Pulmonary artery endothelial cell (primary cell): ENCODE measurements at places on chromosomes 2 and 18. TPM values are rescaled to one million over a fixed set of nuclear protein-coding genes. Genes with fewer than 3 reads are reported as not detected.

- no peak for DNase-seq
Measured at GRCh38 chr2:45278365-45279078, 269.3 kb upstream of the SIX2 start.

Gene MAPK4
- not detected in 2 replicates for total RNA-seq

DNA sequence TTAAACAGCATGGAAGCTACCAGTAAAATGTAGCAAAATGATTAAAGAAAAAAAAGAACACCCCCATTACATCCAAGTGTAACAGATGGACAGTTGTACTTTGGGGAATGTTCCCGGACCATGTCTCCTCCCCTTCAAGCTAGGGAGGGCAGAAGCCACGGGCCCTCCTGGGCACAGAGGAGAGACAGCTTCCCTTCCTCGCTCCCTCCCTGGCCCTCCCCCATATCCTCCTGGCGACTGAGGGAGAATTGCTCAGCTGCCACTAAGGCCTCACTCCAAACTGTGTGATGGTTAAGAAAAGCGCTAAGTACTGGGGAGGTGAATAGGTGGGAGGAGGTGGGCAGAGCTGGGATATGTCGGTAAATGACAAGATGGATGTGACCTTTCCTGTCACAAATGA lies 358.0 kb downstream of the HRH4 start:
- no peak for DNase-seq

Gene COL3A1
- total RNA-seq, result 0.92 and 7.3 TPM in 2 replicates

DNA sequence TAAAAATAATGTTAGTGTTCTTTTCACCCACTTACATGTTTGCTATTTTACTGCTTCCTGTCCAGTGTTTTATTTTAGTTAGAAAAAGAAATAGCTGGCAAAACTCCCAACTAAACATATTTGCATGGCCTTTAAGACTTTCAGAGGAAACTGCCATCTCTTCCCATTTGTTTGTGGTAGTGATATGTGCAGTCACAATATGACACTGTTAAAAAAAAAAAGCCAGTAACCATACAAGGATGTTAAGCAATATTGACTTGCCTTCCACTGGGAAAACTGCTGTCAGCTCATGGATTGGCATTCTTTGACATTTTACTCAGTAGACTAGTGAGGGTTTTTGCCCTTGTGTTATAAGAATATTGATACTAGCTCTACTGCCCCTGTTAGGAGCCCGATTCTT lies 29.1 kb downstream of the XIRP2 start:
- no peak for DNase-seq

GRCh38 chr18:48545757-48546321 lies 7.0 kb downstream of the CTIF start:
- peak; percentile 82 for DNase-seq

- DNase-seq, result no peak
Measured at GRCh38 chr2:30960213-30960612, 153.0 kb upstream of the CAPN13 start.

DNA sequence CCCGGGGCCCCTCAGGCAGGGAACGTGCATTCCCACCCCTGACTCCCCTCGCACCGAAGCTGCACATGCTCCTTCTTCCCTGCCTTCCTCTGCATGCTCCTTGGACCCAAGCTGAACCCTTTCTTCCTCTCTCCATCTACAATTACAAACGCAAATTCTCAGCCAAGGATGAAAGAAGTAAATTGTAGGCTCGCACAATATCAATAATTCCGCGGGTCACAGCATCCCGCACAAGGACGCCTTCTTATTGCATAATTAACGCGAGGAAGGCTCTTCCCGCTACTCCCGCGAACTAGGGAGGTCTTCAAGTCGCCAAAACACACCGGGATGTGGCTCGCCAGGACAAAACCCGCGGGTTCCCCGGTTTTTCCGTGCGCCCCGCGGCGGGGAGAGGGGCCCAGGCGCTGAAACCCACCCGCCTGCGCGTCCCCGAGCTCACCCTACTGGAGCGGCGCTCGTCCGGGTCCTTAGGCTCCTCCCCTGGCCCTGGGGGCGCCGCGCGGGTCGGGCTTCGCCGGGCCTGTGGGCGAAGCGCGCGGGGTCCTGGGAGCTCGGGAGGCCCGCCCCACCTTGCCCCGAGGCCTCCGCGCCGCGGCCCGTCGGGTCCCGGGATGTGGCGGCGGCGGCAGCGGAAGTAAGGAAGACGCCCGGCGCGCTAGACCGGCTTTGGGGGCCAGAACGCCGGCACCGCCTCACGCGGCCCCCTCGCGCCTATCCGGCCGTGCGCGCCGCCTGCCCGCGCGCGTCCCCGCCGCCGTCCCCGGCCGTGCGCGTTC lies at the start of gene CHST10:
Gene CHST10, minus strand, starts transcription at position 734 of the 776 bp plus-strand sequence. CDS start 10,993 bp downstream, outside the sequence.
- no peak for DNase-seq

DNA sequence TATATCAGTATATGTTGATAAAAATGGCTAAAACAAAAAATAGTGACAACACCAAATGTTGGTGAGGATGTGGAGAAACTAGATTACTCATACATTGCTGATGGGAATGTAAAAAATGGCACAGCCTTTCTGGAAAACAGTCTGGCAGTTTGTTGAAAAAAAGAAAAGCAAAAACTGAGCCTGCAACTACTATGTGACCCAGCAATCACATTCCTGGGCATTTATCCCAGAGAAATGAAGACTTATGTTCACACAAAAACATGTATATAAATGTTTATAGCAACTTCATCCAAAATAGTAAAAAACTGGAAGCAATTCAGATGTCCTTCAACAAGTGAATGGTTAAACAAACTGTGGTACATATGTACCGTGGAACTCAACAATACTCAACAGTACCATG lies 7.5 kb upstream of the KDSR start:
- no peak for DNase-seq

DNA sequence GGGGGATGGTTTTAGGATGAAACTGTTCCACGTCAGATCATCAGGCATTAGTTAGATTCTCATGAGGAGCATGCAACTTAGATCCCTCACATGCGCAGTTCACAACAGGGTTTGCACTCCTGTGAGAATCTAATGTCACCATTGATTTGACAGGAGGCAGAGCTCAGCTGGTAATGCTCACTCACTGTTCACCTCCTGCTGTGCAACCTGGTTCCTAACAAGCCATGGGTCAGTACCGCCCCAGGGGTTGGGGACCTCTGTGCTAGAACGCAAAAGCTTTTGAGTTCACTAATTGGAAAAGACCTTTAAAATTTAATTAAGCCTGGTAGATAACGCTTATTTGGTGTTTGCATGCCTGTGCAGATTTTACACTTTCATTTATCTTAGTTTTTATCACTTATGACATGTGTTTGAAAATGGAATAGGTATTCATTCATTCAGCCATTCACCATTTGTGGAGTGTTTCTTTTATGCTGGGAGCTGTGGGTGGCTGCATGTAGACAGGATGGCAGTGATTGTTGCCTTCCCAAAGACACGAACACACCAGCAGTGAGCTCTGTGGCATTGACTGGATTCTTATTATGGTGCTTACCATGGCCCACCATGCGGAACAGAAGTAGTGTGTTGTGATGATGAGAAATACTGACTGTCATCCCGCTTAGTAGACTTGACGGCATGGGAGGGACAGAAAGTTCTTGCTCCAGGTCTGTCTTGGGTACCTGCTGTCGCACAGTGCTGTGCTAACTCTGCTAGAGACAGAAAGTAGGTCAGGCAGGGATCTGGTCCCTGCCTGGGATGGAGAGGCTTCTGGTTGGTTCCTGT lies 6.4 kb downstream of the RAB31 start:
- no peak for DNase-seq

Gene TMEFF2
- total RNA-seq, result 0.04 TPM in 1 of 2 replicates, not detected in the other

GRCh38 chr2:161662373-161662772 lies 38.2 kb downstream of the SLC4A10 start:
- no peak for DNase-seq

Gene IL18RAP
- total RNA-seq, result under 0.01 TPM in 1 of 2 replicates, not detected in the other

DNA sequence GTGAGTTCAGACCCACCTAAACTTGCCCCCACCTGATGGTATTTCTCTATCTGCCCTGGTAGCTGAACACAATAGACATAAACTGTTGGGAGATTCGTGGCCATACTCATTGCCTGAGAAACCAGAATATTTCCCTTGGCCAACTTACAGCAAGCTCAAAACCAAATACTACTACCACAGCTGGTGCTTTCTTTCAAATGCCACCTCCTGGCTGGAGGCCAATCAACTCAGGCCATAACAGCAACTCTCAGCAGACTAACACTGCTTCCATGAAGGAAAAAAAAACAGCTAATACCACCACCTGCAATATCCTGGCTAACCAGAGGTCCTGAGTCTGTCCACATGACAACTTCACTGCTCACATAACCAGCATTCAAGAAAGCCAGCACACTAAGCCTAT lies 373.1 kb downstream of the CMPK2 start:
- no peak for DNase-seq

GRCh38 chr2:169189132-169189531 lies 119.8 kb downstream of the DHRS9 start:
- DNase-seq, result no peak

Gene CRYBA2
- not detected in 2 replicates for total RNA-seq

- DNase-seq, result no peak
Measured at GRCh38 chr2:236261452-236261851, 2.8 kb downstream of the ASB18 start.

Gene CD8A
- total RNA-seq, result not detected in 2 replicates

DNA sequence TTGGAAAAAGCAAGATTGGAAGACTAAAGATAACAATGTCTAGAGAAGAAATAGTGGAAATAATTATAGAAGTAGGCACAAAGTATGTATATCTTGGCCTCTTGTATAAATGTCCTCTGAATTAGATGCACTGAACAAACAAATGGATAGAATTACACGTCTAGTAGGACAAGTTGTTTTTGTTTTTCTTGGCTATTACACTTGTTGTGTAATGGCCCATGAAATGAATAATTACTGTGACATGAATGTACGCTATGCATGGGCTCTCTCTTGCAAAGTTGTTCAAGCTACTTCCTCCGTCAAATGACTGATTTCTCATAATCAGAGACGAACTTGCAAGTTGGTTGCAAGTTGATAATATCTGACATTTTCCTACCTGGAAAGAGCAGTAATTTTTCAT lies 126.2 kb downstream of the PDE1A start:
- no peak for DNase-seq

DNA sequence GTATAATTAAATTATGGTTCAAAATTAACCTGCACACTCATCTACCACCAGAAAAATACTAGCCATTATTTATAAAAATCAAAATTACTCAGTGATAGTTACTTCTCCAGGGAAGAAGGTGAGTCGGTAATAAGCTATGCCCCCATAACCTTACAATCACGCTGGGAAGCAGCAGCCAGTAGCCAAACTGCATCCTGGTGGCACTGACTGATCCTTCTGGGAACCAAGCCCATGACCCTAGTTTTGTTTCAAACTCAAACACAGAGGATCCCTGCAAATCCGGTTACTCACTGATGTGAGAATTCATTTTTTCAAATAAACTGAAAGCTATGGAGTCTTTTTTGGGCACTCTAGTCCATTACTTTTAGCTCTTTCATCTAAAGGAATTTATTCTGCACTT lies 88.2 kb upstream of the VWC2L start:
- no peak for DNase-seq

Gene LAMA1
- under 0.01 and 0.07 TPM in 2 replicates for total RNA-seq

GRCh38 chr18:64100116-64100922 lies 48.6 kb downstream of the LINC00305 start:
- no peak for DNase-seq

Gene TUBA4B
- total RNA-seq, result not detected in 2 replicates

DNA sequence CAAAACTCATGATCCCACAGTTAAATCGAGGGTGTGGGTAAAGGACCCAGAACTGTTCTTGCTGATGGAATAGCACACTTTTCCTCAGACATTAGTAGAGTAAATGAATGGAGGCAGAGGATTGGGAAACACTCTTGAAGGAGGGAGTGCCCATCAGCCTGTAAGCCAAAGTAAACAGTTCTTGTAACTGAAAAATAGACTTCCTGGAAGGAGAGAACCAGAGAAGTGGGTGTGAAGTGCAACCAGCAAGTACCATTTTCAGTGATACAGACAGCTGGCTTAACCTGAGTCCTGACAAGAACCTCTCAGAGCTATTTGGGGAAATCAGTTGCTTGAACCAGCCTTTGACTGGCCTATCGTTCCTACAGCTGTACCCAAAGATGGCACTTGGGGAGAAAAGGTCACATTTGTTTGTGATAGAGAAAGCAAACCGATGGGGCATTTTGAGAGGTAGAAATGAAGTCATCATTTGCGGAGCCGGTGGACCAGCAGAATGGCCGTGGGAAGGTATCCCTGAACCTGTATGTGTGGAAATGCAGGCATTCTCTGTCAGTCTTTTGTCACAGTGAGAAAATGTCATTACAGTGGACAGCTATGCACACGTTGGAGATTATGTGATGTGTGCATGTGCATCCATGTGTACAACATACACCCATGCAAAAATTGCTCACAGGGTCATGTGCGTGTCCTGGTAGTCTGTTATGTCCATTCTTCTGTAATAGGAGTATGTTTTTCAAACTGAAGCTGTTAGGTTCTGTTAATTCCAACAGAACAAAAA lies 17.8 kb downstream of the CRIM1 start:
- no peak for DNase-seq
